ENCODE measurements at places on chromosomes 2 and 18.

- DNase-seq: no peak
Observed at GRCh38 chr2:4635289-4635688, 931.9 kb downstream of the DCDC2C start.

DNA sequence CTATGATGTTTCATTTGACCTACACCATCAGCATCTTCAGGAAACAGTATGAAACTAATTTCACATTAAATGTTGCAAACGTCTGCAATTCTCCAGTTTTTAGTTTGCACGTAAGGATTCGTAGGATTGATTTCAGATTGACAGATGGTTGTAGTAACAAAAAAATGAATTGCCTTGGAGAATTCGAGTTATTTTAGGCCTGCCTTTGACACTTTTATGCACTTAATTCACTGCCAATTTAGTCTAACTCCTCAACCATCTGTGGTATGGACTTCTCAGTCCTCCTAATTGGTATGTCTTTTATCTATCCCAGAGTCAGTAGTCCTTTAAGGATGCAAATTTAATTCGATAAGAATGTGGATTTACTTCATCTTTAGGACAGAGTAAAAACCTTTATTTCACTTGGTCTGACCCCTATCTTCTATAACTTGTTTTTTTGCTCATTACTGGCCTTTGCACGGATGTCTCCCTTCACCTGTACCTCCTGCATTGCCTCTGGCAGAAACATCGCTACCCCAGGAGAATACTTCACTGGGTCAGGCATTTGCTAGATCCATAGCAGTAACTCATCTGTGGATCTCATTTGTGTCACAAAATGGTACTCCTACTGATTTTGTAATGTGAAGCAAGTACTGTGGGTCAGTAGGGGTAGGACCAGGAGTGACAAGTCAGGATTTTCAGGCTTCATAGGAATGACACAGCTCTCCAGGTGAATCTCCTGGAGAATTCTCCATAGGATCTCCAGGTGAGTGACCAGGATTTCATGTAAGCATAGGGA, 3.9 kb downstream of the RPL37A start:
- DNase-seq: no peak

- DNase-seq: no peak
Observed at GRCh38 chr2:199085261-199085660, 372.5 kb downstream of the SATB2 start.

GRCh38 chr2:39568561-39569006, 97.1 kb upstream of the TMEM178A start:
- no peak for DNase-seq

- no peak for DNase-seq
Observed at GRCh38 chr2:201768918-201769317, 11.8 kb downstream of the ALS2 start.

DNA sequence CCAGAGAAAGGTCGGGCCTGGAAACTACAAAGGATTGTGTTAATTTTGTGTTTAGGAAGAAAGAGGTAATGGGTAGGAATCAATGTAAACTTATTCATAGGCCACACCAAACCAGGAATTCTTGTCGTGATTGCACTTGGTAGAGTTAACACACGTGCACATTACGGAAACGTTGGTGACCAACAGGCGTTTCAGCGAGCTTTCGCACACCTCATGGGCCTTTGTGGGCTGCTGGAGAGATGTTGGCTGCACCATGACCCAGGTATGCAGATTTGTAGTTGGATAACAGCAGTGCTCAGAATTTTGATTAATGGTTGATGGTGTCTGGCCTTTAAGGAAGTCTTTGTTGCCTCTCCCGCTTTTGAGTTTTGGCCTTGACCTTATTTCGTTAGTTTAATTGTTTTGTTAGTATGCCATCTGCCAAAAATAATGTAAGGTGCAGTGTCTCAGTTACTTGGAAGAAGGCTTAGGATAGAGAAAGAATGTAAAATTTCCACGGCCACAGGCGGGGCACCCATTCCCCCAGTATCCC, 1.9 kb downstream of the ZNF236 start:
- no peak for DNase-seq

GRCh38 chr2:121362774-121363173, 77.8 kb upstream of the TFCP2L1 start:
- peak; percentile 16 for DNase-seq

DNA sequence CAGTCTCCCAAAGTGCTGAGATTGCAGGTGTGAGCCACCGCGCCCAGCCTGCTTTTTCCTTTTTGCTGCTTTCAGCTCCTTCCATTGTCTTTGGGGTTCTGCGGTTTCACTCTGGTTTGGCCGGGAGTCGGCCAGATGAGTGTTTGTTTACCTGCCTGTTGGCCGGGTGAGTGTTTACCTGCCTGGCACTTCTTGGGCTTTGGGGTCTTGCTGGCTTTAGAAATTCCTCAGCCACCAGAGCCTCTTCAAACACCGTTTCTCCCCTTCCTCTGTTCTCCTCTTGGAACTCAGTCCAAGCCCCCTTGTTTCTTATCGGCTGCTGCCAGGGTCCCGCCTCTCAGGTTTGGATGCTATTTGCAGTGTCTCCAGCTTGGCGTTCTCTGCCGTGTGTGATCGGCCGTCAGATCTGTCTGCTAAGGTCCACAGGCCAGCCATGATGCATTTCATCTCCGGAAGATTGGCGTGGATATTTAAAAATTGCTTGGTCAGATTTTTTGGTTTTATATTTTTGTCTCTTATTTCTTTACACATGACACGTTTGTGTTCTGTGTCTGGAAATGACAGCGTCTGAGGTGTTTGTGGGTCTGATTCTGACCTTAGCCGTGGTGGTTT, 14.2 kb upstream of the GAL3ST2 start:
- peak; percentile 78 for DNase-seq

- DNase-seq: no peak
Observed at GRCh38 chr2:112343827-112344585, 68.6 kb downstream of the ZC3H6 start.

DNA sequence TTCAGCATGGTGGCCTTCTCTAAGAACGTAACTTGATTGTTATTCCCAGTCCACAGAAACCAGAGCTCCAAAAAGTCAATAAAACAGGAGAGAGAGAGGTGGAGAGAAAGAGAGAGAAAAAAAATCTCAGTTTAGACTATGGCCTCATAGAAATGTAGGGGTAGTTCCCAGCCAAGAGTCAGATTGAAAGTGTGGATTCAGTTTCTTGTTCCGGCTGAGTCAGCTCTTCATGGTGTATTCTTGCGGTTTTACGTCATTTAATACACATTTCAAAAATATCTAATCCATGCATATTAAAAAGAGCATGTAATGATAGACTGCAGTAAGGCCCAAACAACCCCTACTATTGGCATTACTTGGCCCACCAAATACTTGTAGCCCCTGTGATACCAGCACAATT, 303.9 kb downstream of the ETAA1 start:
- no peak for DNase-seq

GRCh38 chr2:169114056-169114455, 44.7 kb downstream of the DHRS9 start:
- no peak for DNase-seq

- no peak for DNase-seq
Observed at GRCh38 chr2:199977984-199978415, 22.6 kb downstream of the MAIP1 start.

GRCh38 chr2:220148471-220149248, 521.2 kb downstream of the SLC4A3 start:
- DNase-seq: no peak

DNA sequence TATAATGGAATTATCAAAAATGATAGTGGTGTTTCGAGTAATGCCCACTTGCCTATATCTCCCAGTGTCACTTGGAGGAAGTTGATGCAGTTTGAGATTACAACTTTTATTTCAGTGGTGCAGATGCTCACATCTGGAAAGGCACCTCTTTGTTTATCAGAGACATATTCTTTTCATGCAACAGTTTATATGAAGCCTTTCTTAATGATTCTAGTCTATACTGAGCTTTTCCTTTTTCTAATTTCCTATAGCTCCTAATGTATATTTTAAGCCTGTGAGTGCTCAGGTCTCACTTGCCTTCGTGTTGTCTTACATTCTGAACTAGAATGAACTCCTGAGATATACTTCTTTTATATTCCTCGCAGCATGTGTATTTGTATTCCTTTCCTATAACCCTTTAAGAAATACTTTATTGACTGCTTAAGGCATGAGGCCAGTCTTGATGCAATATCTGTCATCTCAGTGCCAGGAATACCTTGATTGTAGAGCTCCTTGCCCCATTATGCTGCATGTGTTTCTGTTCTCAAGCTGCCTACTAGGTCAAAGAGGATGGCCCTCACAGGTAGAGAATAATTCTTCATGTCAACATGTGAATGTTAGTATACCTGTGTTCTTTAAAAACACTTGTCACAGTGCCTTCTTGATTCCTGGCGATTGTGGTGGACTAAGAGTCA, 52.6 kb downstream of the VRK2 start:
- DNase-seq: no peak

DNA sequence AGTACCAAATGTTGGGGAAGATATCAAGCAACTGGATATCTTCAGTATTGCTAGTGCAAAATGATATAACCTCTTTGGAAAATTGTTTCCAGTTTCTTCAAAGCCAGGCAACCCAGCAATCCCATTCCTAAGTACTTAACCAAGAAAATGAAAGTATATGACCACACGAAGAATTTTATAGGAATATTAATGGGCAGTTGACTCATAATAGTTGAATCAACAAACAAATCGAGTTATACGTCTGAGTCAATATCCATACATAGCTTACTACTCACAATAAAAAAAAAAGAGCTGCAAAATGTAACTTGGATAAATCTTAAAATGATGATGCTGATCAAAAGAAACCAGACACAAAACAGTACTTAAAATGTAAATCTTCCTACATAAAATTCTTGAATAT, 810.4 kb downstream of the METTL4 start:
- DNase-seq: no peak

GRCh38 chr2:120863661-120864320, 128.1 kb downstream of the GLI2 start:
- DNase-seq: no peak

Measured in NCI-H2029 (cell line).